ENCODE measurements at places on chromosomes 3 and 15.

DNA sequence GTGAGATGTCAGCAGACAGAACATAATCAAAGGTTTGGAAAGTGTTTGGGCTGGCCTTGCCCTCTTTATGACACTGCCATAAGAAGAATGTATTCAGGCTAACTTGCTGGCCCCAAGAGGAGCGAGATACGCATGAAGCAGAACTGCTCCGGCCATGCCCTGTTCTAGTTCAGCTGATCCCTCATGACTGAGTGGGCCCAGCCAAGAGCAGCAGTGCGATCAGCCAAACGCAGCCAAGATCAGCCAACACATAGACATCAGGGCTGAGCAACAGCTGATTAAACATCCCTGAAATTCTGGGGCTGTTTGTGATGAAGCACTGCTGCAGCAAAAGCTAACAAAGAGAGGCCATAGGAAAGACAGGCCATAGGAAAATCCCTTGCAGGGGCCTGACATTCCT lies 24.1 kb downstream of the POMGNT2 start:
- DNase-seq, result no peak

DNA sequence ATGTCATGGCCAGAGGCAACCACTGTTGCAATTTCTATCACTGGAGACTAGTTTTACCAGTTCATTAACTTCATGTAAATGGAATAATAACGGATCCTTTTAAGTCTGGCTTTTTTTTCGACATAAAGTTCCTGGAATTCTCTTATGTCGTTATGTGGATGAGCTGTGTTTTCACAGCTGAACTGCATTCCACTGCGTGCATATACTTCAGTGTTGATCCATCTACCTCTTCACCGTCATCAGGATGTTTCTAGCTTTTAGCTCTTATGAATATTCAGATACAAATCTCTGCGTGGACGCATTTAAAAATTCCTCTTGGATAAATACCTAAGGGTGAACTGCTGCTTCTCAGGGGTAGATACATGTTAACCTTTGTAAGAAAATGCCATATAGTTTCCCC lies 15.6 kb upstream of the CYFIP1 start:
- DNase-seq, result no peak

- no peak for DNase-seq
These were observed 329.6 kb upstream of the RGMA start for GRCh38 chr15:93418566-93418965.

- no peak for DNase-seq
These were observed 101.4 kb downstream of the LMLN start for GRCh38 chr3:198061119-198062067.

DNA sequence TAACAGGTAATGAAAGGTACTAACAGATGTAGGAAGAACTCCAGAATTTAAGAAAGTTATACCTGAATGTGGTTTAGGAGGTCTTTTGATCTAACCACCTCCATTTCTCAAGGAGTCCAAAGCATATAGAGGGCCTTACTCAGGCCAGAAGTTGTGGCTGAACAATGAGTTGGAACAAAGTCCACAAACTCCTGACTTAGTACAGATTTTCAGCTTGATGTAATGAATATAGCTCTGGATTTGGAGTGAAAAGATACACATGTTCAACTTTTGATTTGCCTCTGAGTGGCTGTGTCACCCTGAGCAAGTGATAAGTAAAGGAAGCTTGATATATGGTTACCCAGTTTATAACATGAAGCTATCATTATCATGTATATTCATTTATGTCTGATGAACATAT lies 390.1 kb downstream of the LPP start:
- DNase-seq, result no peak

GRCh38 chr3:25557694-25558093 lies 107.0 kb downstream of the TOP2B start:
- no peak for DNase-seq

DNA sequence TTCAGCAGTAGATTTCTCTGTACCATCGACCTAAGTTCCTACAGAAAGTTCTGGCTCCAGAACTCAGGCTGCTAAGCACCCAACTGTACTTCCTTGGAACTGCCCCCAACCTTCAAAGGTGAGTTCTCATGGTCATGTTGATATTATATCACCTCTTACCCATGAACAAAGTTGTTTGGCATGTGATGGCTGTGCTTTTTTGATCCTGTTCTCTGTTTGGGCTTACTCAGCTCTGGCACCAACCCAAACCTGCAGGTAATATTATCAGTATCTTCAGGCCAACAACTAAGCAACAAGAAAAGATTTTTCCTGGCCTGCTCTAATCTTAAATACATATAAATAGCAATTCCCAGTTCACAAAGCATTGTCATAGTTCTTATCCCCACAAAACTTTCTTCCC lies 318.7 kb upstream of the LMCD1 start:
- no peak for DNase-seq

GRCh38 chr3:9940746-9941145 lies 7.1 kb downstream of the CRELD1 start:
- no peak for DNase-seq

GRCh38 chr3:69504232-69504631 lies 118.3 kb upstream of the FRMD4B start:
- no peak for DNase-seq

DNA sequence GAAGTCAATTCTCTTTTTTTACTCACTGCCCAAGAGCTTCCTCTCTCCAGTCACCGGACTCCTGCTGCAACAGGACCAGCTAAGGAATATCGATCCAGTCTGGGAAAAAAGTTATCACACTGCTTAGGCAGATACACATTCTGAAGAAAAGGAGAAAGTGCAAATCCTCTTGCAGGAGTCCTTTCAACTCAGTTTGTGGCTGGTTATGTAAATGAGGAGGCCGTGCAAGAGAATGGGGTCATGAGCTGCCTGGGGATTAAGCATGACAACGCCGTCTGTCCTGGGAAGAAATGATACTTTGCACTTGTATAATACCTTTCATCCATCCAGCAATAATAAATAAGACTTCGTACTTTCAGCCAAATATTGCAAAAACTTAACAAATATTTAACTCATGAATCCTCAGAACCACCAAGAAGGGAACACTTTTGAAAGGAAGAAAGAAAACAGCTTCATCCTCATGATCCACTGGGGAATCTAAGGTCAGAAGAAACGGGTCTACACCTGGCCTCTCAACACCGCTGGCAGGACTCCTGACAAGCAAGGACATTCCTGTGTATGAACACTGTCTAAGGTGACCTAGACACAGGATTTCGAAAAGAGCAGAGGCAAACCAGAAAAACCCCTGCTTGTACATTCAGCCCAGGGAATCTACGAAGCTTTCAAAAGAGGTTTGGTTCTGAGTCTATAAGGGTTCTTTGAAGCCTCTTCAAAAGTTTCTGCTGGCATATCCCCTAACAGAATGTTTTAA lies 13.1 kb upstream of the WWTR1 start:
- DNase-seq, result no peak

DNA sequence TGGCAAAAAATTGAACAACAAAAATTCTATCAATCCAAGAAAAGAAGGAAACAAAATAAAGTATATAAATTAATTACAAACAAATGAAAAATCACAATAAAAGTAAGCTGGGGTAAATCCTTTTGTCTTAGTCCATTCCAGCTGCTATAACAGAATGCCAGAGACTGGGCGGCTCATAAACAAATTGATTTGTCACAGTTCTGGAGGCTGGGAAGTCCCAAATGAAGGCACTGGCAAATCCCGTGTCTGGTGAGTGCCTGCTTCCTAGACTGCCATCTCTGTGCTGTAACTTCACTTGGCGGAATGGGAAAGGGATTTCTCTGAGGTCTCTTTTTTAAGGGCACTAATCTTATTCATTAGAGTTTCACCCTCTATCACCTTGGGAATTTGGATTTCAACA lies 53.6 kb upstream of the RPL35A start:
- DNase-seq, result no peak

DNA sequence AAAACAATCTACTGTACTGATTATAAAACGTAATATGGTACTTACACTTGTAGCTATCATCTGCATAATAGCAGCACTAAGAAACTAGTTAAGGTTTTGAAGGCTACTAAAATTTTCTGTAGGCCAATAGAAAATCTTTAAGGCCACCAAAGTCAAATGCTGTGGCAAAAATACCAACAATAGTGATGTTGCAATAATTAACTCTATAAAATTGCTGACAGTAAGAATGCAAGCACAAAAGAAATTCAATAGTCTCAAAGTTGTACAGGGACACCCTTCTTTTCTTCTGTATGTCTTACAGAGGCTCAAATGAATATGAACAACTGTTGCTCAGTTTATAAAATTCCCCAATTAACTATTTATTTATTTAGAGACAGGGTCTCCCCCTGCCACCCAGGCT lies 62.0 kb downstream of the TMCC1 start:
- no peak for DNase-seq

DNA sequence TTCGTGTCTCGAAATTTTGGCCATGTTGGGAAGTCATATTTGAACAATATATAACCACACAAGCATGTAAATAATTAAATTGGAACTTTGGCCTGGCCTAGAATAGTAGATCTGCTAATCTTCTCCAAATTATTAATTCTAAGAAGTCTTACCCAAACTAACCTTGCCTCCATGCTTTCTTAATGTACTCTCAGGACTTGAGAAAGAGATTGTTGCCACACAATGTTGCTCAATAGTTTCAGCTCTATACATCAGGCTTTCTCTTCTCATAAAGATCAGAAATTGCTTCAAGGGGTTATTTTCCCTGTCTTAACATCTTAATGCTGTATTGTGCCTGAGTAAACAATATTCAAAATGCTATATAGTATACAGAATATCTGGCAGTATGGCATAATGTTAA lies 202.7 kb upstream of the LRIG1 start:
- DNase-seq, result no peak

- DNase-seq, result no peak
These were observed 34.9 kb downstream of the TSPAN3 start for GRCh38 chr15:77035999-77036471.

DNA sequence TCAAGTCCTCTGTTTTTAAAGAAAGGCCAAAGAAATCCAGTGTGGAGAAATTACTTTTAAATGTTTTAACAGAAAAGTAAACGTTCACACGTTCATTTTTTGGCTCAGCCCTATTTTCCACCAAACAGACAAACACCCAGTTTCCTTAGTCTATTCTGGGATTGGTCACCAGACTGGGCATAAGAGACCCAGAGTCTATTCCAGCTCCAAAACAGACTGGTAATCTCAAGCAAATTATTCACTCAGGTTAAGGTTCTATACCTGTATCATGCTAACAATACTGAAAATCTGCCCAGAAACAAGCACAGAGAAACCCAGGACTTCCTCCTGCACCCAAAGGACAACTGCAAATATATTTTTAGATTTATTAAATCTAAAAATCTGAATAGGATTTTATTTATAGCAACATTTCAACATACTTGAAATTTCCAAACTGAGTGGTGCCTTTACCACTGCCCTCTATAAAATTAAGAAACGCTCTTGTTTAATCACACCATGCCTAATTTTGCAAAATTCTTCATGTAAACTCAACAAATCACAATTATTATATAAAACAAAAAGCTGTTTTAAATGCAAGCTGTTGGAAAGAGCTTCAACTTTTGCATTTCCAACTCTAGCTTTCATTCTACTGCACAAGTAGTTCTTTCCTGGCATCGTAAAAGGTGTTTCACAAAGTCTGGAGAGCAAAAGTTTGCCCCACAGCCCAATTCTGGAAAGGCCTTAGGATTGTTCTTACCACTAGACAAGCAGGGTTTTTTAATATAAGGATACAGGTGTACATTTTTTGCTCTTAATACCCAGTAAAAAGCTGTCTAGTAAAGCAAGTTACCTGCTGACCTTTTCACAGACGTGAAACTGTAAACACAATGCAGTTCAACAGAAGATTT lies 18.7 kb downstream of the ZNF148 start:
- DNase-seq, result no peak

DNA sequence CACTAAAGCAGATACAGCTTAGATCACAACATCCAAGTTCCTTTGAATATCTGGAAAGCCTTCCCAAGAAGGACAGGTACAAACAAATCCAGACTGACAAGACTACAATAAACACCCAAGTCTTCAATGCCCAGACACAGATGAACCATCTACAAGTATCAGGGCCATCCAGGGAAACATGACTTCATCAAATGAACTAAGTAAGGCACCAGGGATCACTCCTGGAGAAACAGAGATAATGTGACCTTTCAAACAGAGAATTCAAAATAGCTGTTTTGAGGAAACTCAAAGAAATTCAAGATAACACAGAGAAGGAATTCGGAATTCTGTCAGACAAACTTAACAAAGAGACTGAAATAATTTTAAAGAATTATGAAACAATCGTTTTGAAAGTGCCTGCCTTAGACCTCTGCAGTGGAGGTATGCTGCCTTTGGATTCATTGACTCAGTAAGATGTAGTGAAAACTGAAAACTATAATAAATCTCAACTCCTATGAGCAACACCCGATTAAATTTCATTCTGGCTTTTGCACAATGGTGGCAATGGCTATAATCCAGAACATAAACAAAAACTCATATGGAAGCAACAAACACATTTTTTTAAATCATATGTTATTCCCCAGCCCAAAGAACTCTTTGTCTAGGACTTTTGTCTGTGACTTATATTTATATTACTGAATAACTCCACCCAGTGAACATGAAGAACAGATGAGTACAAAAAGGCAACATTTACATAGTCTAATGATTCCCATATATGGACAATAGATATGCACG lies 12.6 kb upstream of the COL8A1 start:
- no peak for DNase-seq
